ENCODE measurements at places on chromosomes 16 and 17.

DNA sequence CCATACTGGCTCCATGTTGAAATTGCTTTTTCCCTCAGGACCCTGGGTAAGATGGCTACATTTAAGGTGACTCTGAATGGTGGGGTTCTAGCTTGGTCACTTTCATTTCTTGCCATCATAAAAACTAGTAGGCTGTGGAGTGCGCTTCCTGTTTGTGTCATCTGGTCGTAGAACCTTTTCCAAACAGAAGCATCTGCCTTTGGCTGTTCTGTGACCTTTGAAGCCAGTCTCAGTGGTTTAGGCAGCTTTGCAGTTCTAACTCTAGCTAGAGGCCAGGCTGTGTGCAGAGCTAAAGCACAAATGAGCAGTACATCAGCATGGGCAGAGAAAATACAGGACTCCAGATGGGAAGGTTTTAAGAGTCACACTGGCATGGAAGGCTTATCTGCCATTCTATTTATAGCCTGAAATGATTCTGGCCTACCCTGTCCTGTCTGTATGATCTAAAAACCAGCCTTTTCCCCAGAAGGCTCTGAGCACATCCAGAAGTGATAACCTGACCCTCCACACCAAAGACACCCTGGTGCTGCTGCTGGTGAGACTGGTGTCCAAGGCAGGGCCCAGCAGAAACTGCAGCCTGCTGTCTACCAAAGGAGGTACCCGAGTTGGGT lies 8.6 kb downstream of the ESRP2 start:
- DNase-seq: no peak

DNA sequence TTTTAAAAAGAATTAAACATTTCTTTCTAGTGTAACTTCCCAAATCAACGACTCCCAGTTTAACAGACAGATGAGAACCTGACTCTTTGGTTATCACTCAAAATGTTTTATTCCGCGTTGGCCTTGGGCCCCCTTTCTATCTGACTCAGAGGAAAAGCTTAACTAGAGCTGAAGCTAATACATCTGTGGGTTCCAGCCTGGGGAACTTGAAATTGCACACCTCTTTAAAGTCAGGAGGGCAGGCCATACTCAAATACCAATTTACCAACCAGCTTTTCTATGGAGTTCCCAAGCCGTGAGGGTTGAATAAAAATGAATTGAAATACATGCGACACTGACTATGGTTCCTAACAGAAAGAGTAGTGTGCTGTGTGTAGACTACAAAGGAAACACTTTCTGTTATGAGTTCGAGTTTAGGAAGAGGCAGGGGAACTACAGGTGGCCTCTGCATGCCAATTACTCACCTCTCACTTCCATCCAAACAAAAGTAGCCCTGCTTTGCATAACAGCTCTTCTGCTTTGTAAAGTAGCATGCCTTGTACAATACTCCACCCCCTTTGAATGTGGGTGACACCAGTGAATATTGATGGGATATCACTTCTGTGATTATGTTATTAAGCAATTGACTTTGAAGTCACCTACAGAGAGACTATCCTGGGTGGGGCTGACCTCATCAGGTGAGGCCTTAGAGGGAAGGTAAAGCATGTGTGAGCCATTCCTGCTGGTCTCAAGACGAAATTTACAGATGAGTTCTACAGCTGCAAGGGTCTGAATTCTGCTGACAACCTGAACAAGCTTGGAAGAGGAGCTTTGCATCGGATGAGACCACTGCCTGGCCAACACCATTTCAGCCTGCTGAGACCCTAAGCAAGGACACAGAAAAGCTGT lies 92.1 kb downstream of the WDR59 start:
- DNase-seq: no peak

DNA sequence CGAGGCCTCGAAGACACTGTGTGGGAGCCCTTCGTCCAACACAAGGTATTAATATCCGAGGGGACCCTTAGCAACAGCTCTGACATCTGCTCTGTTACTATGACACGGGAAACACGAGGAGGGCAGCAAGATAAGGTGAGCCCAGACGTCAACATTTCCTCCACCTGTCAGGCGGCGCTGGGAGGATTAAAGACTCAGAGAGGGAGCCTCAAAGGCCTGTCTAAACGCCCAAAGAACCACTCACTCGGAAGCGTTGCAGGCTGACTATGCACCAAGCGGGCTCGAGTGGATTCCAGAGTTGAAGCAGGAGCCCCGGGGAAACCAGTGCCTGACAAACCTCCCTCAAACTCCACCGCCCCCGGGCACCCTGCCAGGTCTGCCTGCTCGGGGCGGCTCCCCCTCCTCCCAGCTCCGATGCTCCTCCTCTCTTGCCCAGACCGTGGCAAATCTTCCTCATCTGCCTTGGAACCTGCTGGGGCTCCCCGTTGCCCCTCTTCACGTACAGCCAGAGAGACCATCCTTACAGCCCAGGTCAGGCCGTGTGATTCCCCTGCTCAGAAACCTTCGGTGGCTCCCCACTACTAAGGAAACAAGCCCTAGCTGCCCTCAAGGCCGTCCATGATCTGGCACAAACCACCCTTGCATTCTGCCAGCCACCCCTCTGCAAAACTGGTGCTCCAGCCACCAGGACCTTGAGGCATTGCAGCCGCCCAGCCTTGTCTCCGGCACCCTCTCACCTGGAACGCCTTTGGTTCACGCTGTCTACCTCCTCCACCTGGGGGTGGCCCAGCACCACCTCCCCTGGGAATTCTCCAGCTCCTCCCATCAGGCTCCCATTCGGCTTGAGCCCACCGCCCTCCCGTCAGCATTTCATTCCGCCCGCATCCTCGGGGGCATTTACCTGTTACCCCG lies 16.2 kb downstream of the RPH3AL start:
- DNase-seq: no peak

DNA sequence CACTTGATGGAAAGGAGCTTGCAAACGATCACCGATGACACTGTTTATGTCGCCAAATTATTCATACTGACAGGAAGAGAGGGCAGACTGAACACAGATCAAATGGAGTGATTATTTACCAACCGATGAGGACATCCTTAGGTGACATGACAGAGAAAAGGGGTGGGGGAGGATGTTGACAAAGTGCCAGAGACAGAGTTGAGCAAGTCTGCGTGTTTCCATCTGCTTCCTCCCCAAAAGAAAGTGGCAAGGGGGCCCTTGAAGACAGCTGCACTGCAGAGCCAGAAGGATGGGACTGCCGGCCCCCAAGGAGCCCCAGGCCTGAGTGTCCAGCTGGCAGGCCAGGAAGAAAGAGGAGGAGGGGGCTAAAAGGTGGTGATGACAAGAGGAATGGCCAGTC lies 191.0 kb upstream of the RPL38 start:
- no peak for DNase-seq

GRCh38 chr17:70266394-70266793 lies 97.1 kb downstream of the KCNJ2 start:
- no peak for DNase-seq

GRCh38 chr17:44205962-44206824 lies 6.5 kb upstream of the ATXN7L3 start:
- no peak for DNase-seq

- no peak for DNase-seq
Measured at GRCh38 chr16:1145383-1146100, 7.4 kb upstream of the CACNA1H start.

- DNase-seq: no peak
Measured at GRCh38 chr16:11151156-11151884, 104.7 kb downstream of the SOCS1 start.

DNA sequence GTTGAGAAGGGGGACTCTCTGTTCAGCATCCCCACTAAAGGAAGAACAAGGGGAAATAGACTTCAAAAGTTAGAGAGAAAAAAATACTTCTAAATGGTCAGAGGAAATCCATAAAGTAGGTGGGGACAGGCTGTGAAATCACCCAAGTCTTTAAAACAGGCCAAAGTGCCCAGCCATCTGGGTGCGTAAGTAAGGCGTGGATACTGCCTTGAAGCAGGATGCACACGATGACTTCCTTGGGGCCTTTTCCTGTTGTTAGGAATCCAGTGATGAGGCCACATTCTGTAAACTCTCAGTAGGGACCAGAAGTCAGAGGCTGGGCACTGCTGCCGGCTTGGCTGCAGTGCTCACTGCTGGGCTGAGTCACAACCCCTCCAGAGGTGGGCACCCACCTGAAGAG lies 9.2 kb downstream of the AXIN2 start:
- no peak for DNase-seq

GRCh38 chr16:88672776-88673175 lies 9.9 kb upstream of the MVD start:
- no peak for DNase-seq

- DNase-seq: no peak
Measured at GRCh38 chr16:1184156-1184868, 31.4 kb downstream of the CACNA1H start.

- DNase-seq: no peak
Measured at GRCh38 chr17:77145224-77145611, 4.4 kb downstream of the SEC14L1 start.
